A549 treated with Mapracorat at 1 μM for 4 hours (cell line): ENCODE measurements at places on chromosomes 4 and X. TPM values are rescaled to one million over a fixed set of nuclear protein-coding genes. Genes with fewer than 3 reads are reported as not detected.

The TLR3 gene
- 0.14 to 0.56 TPM (median 0.35 TPM) in 5 replicates for total RNA-seq

The VCX gene
- not detected in 5 replicates for total RNA-seq

The NLGN3 gene
- total RNA-seq = 0.89 to 1.1 TPM (median 1.1 TPM) in 5 replicates

The AREG gene
- 30.9 to 36.6 TPM (median 33.2 TPM) in 5 replicates for total RNA-seq

The TRIM60 gene
- not detected in 5 replicates for total RNA-seq

The MYOZ2 gene
- total RNA-seq = not detected in 5 replicates
